ENCODE measurements at places on chromosomes 5 and 9. TPM values are rescaled to one million over a fixed set of nuclear protein-coding genes. Genes with fewer than 3 reads are reported as not detected.

FCN2 gene
- total RNA-seq = not detected

DNA sequence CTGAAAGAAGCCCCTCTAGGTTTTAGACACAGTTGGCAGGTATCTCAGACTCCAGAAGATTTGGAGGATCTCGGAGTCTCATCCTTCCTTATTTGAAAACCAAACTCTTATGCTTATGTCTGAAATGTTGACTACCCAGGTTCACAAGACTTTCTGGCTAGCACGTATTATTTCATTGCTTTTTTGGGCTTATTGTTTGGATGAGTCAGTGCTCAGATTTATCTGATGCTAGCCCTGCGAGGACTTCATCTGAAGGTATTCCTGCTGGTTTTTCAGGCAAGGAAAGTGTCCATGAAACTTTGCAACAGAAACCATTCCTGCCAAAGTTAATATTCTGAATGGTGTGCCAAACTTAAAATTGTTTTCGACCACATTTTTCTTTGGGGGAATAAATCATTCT, 8.5 kb downstream of the OSTF1 start:
- DNase-seq = no peak

TAF11L5 gene
- total RNA-seq = not detected

ACOT12 gene
- total RNA-seq = not detected

DNA sequence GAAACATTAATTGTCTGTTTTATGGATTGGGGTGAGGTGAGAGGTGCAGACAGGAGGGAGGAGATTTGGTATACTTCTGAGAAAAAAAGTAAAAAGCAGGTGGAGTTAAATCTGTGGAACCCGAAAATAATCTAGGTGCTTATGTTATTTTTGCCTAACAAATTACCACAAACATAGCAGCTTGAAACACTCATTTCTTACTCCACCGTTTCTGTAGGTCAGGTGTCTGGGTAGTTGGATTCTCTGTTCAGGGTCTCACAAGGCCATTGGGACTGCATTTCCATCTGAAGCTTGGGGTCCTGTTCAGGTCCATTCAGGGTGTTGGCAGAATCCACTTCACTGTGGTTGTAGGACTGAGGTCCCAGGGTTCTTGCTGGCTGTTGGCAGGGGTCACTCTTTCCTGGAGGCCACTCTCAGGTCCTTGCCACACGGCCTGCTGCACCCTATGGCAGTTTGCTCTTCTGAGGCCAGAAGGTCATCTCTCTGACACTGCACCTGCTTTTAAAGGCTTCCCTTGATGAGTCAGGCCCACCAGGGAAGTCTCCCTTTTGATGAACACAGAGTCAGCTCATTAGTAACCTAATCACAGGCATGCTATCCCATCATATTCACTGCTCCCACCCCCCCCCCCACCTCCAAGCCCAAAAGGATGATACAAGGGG, 82.2 kb downstream of the TRIO start:
- DNase-seq = no peak

All from transverse colon (tissue), 4 donors.